ENCODE measurements at places on chromosomes 2 and 18. TPM values are rescaled to one million over a fixed set of nuclear protein-coding genes. Genes with fewer than 3 reads are reported as not detected.

Gene C2orf66
- total RNA-seq: not detected

DNA sequence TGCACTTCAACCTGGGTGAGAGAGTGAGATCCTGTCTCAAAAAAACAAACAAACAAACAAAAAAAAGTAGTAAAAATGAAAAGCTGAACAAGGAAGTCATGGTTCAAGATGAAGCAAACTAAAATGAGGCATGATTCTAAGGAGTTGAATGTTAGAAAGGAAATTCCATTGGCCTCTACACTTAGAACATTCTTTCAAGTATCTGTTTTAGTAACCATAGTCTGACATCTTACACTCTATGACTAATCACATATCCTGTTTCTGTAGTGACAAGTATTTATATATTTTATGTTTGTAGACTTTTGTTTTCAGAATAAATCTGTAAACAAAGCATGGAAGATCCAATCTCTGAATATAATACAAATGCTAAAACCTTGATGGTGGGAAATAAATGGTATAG lies 164.1 kb downstream of the KIAA1328 start:
- no peak for DNase-seq

DNA sequence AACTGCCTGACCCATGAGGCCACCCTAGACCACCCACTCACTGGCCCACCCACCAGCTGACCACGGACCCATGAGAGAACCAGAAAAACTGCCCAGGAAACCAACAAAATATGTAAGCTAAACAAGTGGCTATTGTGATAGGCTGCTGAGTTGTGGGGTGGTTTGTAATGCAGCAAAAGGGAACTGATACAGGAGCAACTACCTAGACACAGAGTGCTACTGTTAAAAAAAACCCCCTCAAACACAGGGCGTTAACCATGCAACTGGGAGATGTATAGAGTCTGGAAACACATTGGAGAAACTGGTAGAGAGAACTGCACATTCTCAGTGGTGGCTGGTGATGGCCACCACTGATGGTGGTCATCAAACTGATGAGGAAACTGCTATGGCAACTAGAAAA lies 206.3 kb upstream of the GYPC start:
- DNase-seq: no peak

DNA sequence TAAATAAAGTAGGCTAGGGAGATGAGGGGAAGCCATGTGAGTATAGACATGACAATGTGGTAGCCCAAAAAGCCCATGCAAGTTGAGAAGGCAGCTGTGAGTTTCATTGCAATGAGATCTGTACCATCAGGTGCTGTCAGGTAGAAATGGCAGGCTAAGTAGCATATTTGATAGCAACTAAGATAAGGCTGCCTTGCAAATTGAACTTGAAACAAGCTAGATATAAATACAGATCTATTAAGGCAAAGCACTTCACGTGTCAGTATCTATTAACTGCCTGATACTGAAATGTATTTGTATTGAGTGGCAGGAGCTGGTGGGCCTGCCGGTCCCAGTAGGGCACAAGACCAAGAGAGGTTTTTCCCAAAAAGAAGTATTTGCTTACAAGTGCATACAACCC lies 419.9 kb downstream of the TDRD15 start:
- no peak for DNase-seq

DNA sequence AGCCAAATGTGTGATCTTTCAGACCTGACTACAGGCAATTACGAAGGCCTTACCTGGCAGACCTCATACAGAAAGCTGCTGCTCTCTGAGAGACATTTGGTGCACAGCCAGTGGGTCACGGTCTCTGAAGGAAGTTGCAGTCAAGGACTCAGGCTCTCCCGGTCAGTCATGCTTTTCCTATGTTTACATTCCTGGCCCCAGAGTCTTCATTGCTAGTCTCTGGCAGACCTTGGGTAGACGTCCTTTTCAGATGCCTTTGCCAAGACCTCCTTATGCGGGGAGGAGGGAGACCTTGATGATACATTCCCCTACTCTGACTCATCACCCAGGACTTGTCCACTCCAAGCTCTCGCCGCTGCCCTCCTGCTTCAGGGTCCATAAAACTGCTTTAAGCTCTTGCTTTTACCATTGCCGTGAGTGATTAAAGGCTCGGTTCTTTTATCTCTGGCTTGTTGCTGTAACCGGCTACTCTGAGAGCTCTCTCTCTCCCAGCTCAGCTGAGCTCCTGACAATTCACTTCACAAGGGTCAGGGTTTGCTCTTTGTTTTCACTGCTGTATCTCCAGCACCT lies 62.0 kb upstream of the SLC35F5 start:
- DNase-seq: no peak

DNA sequence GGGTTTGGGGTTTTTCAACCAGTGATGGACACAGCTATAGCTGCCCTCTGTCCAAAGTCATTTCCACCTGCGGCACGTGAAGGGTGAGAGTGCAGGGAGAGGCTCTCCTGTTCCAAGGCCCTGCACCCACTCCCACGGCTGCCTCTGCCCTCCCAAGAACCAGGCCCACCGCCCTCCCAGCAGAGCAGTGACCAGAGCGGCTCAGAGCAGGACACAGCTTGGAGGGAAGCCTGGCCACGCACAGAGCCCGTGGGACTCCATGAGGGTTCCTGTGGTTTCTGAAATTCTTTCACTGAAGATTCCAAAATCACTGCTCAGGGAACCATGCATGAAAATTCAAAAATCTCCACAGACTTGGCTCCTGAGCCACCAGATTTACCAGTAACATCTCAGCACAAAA lies 67.3 kb upstream of the SALL3 start:
- no peak for DNase-seq

Measured in CD4-positive, alpha-beta memory T cell (primary cell).